ENCODE measurements at places on chromosomes 3 and 15.

DNA sequence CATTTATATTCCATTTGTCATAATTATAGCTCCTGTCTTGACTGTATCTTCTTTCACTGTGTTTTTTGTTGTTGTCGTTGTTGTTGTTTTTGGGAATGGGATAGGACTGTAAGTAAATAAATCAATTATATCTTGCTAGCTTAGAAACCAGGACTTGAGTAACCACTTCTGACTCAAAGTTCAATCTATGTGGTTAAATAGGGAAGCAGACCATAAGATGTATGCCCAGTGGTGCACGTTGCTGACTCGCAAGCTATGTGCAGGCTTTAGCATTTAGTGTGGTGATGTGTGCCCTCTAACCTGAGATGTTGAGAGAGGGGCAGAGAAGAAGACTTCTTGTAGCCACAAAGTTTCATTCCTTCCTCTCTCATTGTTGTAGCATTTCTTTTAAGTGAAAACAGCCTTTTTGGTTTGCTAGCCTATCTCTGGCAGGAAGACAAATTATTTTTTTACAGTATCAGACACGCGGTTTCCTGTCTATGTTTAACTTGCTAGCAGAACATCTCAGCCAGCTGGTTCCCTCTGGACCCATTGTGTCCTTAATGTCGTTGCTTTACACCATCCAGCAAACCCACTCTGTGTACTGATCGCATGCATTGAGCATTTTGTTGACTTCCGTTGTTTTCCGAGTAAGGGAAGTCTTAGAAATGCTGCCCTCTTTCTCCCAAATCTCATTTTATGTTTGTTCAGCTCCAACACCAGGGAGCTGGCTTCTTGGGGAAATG is 52.1 kb downstream of the TGFBR2 start:
- DNase-seq = no peak

DNA sequence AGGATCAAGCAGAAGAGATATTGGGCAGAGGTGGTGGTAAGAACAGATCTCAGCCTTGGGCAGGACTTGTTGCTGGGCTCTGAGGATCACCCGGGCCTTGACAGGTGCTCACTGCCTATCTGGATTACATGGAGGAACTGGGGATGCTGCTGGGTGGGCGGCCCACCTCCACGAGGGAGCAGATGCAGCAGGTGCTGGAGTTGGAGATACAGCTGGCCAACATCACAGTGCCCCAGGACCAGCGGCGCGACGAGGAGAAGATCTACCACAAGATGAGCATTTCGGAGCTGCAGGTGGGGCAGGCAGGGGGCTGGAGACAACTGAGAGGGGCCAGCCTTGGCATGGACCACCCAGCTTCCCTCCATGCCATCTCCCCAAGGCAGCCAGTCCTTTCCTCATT is 7.9 kb downstream of the ECE2 start:
- no peak for DNase-seq

- no peak for DNase-seq
Measured at GRCh38 chr3:161890147-161890625, 393.6 kb downstream of the OTOL1 start.

- DNase-seq = no peak
Measured at GRCh38 chr3:112373924-112374323, 41.0 kb downstream of the CD200 start.

All from stimulated activated CD8-positive, alpha-beta memory T cell treated with anti-CD3 and anti-CD28 coated beads, Interleukin-4, amount 100 ng/mL, for 1 hour (primary cell).